ENCODE measurements at places on chromosomes 4 and X.

GRCh38 chr4:177479063-177479462, 36.8 kb upstream of the AGA start:
- no peak for DNase-seq

- no peak for DNase-seq
These were observed 9.5 kb downstream of the CSTF2 start for GRCh38 chrX:100829730-100830129.

DNA sequence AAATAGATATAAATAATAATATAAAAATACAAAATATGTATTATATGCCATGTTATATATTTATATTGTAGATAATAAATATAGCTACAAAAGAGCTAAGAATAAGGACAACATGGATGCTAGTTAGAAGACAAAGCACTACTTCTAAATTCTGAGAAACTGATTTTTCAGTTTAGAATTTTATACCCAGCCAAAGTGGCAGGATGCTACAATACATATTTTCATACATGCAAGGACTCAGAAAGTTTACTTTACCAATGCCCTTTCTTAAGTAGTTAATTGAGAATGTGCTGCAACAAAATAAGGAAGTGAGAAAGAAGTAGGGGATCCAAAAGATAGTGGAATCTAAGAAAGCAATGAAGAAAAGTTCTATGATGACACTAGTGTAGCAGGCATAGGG, 64.5 kb downstream of the PDE5A start:
- no peak for DNase-seq

GRCh38 chrX:72019487-72019886, 108.8 kb downstream of the NHSL2 start:
- DNase-seq: no peak

DNA sequence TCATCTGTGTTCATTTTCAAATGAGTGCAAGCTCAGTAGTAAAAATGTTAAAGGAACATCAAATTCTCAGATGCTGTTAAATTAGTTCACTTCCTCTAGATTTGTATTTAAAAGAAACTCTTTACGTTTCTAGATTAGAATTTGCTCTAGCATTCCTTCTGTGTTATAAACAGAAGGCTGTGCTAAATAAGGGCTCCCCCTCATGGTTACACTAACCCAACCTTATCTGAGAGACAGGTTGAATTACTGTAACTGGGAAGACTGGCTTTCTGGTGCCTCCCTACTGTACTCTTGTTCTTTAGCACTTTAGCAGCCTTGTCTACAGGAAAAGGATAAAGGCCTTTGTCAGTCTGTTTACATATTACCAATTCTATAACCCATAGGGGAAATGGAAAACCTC, 56.8 kb downstream of the RXFP1 start:
- no peak for DNase-seq

DNA sequence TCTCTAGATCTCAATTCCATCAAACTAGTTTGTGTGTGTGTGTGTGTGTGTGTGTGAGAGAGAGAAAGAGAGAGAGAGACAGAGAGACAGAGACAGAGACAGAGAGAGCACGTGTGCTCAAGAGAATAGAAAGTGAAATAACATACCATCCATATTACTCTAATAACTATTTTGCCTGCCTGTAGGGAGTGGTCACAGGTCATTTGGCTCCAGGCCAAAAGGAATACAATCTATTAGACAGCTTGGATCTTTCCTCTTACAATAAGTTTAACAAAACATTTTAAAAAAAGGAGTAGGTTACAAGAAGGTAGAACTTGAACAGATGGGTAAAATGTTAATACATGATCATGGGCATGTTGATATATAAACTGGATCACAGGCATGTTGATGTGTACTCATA, 76.2 kb downstream of the COL4A6 start:
- DNase-seq: no peak

- DNase-seq: no peak
These were observed 45.9 kb upstream of the DRD5 start for GRCh38 chr4:9735515-9735914.

GRCh38 chrX:4588466-4588865, 875.0 kb upstream of the PRKX start:
- DNase-seq: no peak
